SHP77 (cell line): ENCODE measurements at places on chromosomes 2 and 18.

DNA sequence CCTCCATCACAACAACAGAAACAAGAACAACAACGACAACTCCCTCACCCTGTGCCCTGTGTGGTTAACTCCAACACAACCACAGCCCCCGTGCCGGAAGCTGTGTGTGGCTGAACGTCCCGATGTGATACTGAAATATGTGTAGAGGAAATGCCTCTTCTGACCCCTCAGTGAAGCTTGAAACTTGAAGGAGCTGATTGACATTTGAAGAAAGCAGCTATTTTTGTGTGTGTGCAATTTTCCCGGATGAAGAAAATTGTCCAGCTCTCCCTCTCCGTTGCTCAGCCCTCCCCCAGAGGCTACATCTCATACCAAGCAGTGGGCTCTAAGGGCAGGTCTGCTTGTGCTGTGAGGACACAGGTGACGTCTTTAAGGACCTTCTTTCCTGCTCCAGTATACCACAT is 173.8 kb downstream of the ICOS start:
- DNase-seq: no peak

DNA sequence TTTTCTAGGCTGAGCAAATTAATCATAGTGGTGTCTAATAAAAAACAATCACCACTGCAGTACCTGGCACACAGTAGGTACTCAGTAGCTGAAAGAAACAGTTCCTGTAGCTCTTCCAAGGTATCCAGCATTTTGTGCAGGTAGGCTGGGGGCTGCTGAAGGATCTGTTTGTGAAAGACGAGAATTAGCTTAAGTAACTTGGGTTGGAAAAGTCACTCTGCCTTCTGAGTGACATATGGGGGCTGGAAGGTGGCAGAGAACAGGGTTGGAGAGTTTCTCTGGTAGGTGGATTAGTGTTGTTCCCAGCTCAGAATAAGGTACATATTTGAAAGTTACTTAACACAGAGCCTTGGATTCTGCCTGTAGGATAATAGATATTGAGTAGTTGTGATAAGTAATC is 72.8 kb downstream of the FMNL2 start:
- DNase-seq: no peak

- DNase-seq: no peak
These were observed 39.9 kb downstream of the PLEKHB2 start for GRCh38 chr2:131145040-131145439.

GRCh38 chr2:113776949-113777348 is 20.5 kb upstream of the SLC35F5 start:
- DNase-seq: no peak

- DNase-seq: no peak
These were observed 55.2 kb downstream of the TMEM247 start for GRCh38 chr2:46534589-46534988.

DNA sequence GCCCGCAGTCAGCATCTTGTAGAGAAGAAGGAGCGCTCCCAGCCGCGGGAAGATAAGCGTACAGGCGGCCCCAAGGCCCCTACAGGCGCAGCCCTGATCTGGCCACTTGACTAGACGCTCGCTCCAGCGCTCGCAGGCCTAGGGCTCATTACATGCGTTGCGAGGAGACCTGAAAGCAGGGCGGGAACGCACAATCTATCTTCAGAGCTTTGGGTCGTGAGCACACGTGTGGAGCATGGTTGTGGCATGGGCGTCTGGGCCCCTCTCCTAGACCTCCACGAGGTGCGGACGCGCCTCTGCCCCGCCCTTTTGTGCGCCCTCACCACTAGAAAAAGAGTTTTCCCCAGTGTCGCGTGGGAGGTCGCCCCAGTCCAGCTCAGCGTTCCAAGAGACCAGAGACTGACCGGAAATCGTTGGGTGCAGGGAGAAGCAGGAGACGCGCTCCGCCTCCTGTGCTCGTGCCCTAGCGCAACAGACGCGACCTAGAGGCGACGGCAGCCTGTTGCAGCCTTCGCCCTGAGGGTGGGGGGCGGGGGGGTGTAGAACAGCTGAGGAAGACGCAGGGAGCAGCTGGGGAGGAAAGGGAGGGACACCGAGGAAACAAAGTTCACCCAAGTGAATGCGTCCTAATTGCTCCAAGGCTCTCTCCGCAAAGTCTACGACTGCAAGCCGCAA is 12.6 kb downstream of the NR4A2 start:
- no peak for DNase-seq

GRCh38 chr2:221264318-221264717 is 307.8 kb downstream of the EPHA4 start:
- no peak for DNase-seq

- DNase-seq: no peak
These were observed 409.4 kb upstream of the ETAA1 start for GRCh38 chr2:66987733-66988132.

GRCh38 chr2:824954-825353 is 125.7 kb upstream of the SNTG2 start:
- DNase-seq: no peak

DNA sequence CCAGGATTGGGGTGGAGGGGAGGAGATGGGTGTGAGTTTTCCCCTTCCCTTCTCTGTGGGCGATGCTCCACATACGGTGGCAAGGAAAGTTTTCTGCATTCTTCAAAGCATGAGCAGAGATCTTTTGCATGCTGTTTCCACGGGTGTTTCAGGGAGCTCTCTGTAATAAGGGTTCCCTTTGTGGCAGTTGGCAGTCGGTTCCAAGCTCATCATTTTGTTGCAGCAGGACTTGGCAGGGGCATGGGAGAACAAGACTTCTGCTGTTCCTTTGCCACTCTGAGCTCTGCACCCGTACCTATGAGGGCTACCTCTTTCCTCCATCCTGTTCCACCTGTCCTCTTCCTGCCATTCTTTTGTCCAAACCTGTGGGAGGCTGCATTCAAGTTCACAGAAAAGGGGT is 71.3 kb upstream of the SPRED2 start:
- DNase-seq: no peak

DNA sequence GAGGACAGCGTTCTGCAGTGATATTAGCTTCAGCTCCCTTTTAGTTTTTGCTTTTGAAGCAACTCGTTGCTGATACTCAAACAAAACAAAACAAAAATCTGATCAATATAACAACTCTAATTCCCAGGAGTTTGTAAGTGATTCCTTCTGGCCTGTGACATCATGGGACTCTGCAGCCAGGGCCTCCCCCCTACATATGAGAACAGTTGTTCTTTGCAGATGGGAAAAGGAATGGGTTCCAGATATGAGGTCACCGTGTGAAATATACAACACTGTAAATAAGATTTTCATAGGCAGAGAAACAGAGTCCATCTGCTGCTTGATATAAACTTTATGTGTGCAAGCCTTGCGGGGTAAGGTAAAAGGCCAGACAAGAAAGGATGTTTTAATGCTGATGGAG is 56.7 kb downstream of the DIS3L2 start:
- DNase-seq: no peak

GRCh38 chr2:54088191-54088634 is 27.2 kb upstream of the ACYP2 start:
- DNase-seq: no peak

DNA sequence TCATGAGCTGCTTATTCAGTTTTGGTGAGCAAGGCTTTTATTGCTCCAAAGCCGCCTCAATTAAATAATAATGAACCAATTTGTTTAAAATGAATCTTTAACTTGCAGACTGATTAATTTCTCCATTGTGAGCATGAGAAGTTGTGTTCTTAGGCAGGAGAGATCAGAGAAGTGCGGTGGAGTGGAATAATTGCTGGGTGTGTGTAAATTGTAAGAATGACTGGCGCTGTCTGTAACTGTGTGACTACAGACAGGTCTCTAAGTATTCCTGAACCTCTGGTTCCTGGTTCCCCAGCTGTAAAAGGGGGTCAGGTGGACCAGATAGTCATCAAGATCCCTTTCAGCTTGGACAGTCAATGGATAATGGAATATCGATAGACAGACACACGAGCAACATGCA is 98.0 kb upstream of the EFEMP1 start:
- no peak for DNase-seq

DNA sequence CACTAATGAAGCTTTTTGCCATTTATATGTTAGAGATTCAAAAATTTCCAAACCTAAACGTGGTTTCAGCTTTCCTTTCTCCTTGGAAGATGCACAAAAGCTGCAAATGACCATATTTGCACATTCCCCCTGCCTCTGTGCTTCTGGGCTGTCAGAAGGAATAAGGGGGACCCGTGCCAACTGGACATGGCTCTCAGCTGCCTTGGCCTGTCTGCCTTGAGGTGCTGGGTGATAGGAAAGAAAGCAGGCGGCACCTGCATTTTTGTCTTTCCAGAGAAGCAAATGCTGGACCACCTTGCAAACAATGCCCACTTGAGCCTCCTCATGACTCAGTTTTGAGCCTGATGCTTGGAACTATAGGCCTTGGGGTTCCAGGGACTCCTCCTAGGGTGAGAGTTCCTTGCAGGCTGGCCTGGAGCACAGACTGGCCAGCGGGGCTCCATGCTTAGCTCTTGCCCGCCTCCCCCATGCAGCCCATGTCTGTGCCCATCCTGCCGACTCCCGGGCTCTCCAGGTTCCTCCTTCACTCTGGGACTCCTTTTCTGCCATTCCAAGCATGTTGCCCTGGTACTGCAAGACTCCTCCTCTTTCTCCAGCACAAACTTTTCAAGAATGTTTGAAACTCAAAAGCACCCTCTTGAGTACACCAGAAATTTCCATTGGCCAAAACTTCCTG is 109.0 kb upstream of the EPAS1 start:
- no peak for DNase-seq

DNA sequence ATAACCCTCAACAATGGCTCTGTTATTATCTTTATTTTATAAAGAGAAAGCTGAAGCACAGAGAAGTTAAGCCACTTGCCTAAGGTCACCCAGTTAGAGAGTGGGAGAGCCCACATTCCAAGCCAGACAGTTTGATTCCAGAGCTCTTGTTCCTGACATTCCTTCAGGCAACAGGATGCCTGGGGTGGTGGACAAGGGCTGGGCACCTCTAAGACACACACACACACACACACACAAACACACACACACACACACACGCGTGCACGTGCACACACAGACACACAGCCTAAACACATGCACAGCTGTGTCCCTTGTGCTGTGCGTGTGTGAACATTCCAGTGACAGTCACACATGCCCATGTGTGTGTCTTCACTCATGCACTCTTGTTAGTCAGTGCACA is 26.4 kb downstream of the CELF4 start:
- no peak for DNase-seq

- no peak for DNase-seq
These were observed 118.7 kb upstream of the CNTNAP5 start for GRCh38 chr2:123906361-123906760.

DNA sequence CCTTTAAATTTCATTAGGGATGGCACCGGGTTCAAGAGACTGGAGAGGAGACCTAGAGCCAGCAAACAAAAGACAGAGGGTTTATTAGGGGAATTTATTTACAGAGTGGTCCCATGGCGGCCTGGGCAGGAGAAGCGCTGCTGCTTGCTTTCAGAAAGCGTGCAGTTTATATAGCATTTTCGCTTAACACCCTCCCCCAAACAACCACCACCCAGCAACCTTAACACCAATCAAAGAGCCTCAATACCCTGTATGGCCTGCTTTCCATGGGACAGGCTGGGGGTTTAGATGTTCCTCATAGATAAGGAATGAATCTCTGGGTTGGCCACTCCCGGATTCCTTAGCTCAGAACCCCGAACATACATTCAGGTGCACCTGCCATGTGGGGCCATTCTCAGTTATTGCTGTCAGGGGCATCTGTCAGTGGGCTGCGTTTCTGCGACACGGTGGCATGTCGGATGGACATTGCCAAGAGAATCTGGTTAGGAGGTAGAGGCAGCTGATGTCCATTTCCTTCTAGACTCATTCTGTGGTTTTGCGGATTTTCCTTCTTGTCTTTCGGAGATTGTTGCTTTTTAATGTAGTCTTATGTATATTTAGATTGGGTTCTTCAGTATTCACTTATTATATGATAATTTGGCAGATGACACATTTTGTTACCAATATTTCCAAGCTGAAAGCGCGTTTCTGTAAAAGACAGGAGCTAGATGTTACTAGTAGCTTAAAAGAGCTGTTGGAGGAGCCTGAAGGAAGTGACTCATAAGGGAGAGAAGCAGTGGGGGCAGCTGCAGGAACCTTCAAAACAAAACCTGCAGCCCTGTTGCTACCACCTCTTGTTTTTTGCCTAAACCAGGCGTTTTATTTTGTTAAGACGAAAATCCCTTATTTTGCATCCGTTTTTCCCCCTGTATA is 7.2 kb downstream of the AGAP1 start:
- no peak for DNase-seq

- DNase-seq: no peak
These were observed 95.4 kb downstream of the DOCK10 start for GRCh38 chr2:224946895-224947294.

DNA sequence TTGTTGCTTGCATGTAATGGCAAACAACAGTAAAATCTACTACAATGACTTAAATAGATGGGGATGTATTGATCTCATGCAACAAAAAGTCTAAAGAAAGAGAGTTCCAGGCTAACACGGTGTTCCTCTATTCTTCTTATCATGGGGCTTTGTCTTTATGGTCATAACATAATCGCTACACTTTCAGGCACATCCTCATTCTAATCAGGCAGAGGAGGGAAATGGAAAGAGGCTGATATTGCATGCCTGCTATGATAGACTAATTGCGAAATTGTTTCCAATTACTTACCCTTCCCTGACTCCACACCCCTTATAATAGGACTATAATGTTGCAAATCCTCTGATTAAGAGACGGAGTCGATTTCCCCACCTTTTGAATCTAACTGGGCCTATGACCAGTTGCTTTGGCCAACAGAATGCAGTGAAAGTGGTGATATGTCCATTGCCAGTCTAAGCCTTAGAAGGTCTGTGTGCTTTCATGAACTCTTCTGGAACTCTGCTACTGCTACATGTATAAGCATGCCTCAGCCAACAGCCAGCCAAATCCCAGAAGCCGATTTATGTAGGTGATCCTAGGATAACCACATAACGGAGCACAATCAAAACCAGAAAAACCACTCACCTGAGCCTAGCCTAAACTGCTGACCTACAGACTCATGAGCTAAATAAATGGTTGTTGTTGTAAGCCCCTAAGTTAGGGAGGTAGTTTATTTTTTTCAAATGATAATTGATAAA is 180.3 kb upstream of the TACR1 start:
- no peak for DNase-seq

DNA sequence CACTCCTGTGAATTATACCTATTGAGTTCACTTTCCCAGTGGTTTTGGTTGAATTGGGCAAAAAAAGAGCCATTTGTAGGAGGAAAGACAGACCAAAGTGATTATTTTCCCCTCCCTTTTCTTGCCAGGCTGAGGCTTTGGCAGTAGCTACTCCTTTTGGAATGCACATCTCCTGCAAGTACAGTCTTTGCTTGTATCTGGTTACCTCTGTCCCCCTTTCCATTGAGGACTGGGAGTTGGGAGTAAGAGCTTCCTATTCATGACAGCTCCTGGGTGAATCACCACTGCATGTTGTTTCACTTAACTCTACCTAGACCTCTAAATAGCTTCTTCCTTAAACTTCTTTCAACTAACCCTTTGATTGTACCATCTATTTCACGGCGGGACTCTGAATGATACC is 695.3 kb upstream of the ZNF804A start:
- no peak for DNase-seq

- DNase-seq: no peak
These were observed 28.9 kb downstream of the RPL31 start for GRCh38 chr2:101030866-101031554.
